H1 (cell line): ENCODE measurements at places on chromosomes 12 and 14.

GRCh38 chr12:102851246-102851645, 65.8 kb downstream of the PAH start:
- DNase-seq: no peak

DNA sequence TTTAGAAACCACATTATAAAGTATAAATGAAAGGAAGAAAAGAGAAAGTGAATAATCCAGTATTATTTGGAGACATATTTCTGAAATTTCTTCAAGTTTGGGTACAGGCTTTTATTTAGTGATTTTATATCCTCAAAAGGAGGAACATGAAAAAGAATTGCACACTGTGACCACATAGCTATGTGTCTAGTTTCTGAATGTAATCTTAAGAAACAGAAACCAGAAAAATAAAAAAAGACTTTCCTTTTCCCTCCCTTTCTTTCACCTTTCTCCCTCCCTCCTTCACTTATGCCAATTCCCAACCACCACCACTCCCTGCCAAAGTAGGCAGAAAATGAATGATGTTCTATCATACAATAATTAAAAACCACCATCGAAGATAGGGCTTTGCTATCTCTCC, 189.6 kb downstream of the PRKD1 start:
- DNase-seq: no peak

DNA sequence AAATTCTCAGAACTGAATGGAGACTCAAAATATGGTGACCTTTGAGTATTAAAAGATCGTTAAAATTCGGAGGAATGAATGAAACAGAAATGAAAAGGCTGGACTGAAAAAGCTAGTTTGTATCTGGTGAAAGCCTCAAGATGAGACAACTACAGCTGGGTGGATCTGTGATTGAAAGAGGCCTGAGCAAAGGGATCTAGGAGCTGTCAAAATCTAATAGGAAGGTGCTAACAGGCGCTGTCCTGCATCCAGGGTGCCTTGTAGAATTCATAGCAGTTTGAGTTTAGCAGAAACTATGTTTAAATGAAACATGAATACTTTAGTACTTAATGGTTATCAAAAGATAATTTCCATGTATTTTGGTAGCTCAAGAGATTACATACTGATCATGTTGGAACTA, 2.3 kb downstream of the YY1 start:
- no peak for DNase-seq

DNA sequence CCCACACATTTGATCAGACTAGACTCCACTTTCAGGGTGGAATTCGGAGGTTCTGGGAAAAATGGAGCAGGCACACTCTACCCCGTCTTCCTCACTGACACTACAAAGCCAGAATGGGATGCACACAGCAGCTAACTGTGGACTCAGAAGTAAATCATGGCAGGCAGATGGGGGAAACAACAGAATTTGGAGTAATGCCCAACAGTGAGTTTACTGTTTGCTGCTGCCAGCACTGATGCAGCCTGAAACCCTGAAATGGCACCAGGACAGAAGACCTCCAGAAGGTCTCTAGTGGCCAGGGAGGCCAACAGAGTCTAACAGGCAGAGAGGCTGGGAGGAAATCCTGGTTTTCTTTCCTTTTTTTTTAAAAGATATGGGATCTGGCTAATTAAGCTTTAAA, 24.6 kb downstream of the KCTD10 start:
- no peak for DNase-seq

GRCh38 chr12:57029457-57029856, 13.1 kb upstream of the TAC3 start:
- DNase-seq: no peak

GRCh38 chr12:80556566-80556965, 112.5 kb downstream of the PTPRQ start:
- no peak for DNase-seq

DNA sequence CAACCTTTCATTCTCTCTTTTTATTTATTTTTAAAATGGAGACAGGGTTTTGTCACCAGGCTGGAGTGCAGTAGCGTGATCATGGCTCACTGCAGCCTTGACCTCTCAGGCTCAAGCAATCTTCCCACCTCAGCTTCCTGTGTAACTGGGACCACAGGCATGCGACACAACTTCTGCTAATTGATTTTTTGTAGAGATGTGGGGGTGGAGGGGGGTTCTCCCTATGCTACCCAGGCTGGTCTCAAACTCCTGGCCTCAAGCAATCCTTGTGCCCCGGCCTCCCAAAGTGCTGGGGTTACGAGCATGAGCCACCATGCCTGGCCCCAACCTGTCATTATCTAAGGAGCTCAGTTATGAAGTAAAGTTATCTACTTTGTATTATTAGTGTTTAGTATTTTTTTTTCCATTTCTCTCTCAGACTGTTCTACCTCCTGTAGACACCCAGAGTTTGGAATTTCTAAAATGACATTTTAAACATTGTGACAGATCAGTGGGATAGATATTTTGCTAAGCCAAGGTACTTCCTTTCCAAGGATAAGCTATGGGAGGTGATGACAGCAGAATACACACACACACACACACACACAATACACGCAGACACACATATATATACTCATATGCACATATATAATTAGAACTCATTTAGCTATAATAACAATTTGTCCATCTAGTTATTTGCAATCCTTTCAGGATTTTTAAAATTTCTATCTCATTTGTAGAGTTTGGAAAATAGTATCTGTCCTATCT, 2.1 kb upstream of the USP44 start:
- no peak for DNase-seq

GRCh38 chr12:9334041-9334692, 126.0 kb upstream of the PZP start:
- no peak for DNase-seq

GRCh38 chr14:90114554-90114953, 52.8 kb downstream of the KCNK13 start:
- DNase-seq: no peak

- no peak for DNase-seq
Measured at GRCh38 chr12:45244561-45245343, 28.9 kb downstream of the ANO6 start.

- no peak for DNase-seq
Measured at GRCh38 chr12:93126069-93126474, 197.0 kb upstream of the EEA1 start.

DNA sequence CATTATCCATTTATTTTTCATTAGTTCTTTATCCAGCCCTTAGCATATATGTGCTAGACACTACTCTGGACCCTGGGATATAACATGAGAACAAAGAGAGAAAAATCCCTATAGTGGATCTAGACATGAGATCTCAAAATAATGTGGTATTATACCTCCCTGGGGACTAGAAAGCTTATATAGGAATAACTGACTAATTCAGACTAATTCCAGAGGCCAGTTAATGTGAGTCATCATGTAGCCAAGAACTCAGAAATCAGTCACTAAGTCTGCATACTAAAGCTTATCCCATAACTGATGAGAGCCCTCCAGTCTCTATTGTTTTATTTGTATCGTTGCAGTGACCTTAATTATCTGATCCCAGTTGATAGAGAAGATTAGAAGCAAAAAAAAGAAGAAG, 267.1 kb upstream of the RGS6 start:
- no peak for DNase-seq

GRCh38 chr12:71415336-71416231, 24.0 kb upstream of the LGR5 start:
- no peak for DNase-seq

DNA sequence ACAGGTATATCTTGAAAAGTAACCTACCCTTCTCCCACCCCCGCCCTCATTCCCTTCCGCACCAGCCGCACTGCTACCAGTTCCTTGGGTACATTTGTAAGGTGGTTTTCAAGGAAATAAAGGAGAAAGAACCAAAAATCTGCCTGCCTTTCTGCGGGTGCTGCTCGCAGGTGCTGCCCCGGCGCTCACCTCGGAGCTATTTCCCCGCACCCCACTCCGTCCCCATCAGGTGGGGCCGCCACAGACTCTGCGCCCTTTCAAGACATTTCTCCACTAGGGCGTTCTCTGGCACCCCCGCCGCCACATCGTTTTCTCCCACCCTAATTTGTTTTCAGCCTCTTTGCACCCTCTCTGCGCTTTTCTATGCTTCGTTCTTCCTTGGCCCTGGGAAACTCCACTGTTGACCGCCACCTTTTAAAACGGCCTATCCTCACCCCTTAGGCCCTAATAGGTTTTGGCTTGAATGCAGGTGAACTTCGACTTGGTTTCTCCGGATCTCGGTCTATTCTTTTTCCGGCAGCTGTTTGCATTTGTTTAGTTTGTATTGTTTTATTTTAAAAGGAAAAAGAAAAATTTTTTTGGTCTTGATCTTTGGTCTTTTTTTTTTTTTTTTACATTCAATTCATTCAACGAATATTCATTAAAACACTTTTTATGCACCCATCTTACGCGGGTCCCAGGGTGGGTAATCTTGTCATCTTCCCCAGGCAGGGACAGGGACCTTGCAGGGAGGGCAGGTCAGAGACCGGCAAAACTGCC, 3.0 kb downstream of the VSX2 start:
- DNase-seq: no peak

DNA sequence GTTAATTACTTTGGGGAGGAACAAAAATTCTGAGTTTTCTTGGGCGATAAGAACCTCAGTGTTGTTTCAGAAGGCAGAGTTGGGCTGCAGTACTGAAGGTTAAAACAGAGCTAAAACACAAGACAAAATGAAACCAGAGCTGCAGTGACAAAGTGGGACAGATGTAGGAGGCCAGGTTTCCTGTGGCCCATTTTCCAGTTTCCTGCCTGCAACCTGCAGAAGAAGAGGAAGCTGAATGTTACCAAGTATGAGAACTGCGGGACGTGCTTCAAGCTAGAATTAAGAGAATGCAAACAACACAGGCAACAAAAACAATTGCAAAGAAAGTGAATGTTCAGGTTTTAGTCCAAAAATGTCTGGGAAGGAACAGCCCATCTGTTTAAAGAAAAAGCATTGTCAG, 17.8 kb downstream of the ELK3 start:
- DNase-seq: no peak

DNA sequence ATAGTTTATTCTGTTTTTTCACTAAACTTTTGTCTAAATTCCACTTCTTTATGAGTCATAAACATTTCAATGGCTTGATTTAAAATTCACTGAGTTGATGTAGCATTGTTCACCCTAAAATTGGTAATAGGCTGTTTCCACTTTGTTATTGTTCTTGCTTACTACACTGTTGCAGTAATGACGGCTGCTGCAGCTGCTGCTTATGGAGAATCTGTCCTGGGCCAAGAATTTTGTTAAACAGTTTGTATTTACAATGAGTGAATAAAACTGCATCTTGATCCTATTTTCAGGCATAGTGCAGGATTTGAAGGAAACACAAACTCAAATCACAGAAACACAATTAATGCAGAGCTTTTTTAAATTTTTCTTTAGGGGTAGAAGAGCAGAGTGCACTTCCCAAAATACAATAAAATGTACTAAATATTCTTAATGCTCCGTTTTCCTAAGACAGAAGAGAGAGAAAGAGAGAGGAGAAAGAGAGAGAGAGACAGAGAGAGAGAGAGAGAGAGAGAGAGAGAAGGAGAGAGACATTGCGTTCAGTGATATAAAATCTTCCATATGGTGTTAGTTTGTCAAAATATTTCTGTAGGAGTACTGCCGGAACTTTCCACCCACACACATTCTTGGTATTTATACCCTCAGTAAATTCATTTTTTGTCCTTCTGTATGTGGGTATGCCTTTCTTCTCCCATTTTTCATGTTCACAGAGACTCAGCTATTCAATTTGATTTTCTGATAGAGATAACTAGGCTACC, 266.4 kb downstream of the LRFN5 start:
- DNase-seq: no peak

GRCh38 chr12:57522887-57523705, 472 bp downstream of the MBD6 start:
- no peak for DNase-seq
